GM12892 (cell line): ENCODE measurements at places on chromosomes 2 and 18.
A peak's percentile ranks its signal among the peaks of the same experiment; 100 is the strongest.

DNA sequence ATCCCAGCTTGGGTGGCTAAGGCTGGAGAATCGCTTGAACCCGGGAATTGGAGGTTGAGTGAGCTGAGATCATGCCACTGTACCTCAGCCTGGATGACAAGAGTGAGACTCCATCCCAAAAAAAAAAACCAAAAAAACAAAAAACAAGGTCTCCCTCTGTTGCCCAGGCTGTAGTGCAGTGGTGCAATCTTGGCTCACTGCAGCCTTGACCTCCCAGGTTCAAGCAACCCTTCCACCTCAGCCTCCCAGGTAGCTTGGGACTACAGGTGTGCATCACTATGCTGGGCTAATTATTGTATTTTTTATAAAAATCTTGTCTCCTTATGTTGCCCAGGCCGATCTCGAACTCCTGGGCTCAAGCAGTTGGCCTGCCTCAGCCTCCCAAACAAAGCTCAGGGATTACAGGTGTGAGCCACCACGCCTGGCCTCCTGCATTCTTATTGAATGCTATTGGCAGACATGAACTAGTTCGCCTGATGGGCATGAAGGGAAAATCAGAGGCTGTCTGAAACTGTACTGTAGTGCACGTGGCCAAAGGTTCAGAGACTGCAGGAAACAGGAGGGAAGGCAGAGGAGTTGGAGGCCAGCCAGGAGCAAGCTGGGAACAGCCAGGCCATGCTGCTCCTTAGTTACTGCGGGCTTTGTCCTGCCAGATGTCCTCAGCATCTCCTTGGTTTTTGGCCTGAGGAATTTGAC lies 16.0 kb upstream of the ASXL2 start:
- no peak for DNase-seq

DNA sequence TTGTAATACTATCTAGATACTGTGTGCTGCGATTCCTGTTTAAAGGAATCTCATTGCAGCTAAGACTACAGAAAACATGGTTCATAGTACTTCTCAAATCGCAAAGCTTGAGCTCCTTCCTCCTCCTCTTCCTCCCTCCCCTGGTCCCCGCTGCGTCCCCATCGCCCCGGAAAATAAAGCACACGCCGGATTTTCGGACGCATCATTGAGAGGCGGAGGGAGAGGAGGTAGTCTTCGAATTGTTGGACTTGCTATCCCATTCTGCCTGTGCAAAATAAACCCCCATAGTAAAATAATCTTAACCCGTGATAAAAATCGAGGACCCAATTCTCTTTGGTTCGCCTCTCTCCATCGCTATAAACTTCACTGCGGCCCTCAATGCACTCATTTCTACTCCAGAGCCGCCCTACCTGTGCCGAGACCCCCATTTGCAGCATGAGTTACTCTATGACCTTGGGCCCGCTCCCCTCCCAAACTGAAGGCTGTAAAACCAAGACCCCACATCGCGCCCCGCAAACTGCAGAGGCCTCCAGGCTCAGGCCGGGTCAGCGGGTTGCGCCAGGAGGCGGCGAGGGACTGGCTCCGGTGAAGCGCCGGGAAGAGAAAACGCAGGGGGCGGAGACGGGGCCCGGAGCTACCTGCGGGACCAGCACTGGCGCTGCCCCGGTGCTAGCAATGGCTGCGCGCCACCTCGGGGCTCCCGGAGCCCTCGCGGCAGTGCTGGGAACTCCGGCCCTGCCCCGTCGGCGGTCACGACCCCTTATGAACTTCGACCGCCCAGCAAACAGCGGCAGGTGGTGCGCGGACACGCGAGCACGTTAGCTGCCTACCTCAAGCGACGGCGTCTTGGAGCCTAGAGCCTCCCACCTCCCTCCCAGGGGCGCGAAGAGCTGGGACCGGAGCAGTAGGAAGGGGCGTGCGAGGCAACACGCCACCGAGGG lies 649 bp downstream of the ESCO1 start:
- peak; percentile 58 for DNase-seq

DNA sequence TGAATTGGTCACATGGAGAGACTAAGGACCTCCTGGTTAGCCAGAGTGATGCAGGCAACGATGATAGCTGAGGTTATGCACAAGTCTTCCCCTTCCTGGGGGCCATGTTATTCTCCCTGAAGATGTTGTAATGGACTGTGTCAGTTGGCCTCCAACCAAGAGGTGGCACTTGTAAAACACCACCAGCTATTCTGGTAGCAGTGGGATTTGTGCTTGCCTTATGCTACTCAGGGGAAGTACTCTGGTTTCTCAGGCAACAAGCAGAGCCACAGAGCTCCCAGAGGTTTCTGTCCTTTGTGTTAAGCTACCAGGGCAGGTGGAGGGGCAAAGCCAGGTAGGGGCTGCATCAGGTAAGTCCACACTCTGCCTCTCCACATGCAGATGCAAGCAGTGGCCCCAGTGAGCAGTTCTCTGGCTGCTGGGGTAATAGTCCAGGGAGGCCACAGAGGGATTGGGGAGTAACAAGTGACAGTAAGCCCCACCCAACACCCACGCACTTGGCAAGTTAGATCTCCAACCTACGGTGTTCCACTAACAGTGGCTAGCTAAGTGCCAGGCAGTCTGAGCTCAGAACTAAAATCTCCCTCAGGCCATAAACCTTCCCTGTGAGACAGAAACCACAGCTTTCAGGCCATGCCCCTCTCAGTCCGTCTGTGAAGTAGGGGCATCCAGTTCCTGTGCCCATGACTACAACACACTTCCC lies 99.7 kb downstream of the RND3 start:
- DNase-seq = no peak

- no peak for DNase-seq
Observed at GRCh38 chr2:26422947-26423629, 21.4 kb downstream of the DRC1 start.

DNA sequence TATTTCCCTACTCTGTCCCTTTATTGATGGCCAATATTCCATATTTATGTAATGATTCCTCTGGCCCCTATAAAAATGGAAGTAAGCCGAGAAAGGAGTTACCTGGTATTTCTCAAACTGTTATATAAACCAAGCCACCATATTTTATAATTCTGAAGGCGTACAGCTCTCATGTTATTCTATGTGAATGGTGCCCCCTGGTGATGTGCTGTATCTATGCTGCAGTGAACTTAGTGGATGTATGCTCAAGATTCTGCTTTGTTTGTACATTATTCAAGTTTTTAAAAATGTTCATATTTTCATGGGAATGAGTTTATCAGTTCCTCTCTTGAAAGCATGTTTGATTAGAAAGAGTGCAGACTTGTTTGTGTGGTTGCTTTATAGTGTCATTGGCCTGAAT lies 194.5 kb upstream of the LRRTM1 start:
- no peak for DNase-seq
